ENCODE measurements at places on chromosomes 5 and 9. TPM values are rescaled to one million over a fixed set of nuclear protein-coding genes. Genes with fewer than 3 reads are reported as not detected.

IFNK gene
- total RNA-seq, result not detected

ARL14EPL gene
- not detected for total RNA-seq

IRX4 gene
- total RNA-seq, result 0.06 TPM

DMGDH gene
- total RNA-seq, result 7.6 TPM

LHFPL2 gene
- 76.4 TPM for total RNA-seq

- no peak for DNase-seq
Measured at GRCh38 chr9:91677331-91677730, 253.7 kb upstream of the NFIL3 start.

DNA sequence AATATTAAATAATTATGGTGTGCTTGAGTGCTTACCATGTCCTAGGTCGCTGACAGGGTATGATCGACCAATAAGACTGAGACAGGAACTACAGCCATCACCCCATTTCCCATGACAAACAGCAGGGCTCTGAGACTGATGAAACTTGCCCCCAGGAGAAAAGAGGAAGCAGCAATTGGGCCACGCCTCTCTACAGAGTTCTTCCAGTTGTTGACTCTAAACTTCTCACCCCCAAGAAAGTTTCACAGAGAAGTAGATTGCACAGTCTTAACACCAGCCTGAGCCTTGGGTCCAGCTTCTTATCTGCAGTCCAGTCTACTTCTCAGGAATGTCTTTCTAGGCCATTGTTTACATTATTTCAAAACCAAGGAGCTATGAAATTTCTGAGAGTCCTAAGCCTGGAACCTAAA lies 182.2 kb upstream of the ANKRD55 start:
- no peak for DNase-seq

DNA sequence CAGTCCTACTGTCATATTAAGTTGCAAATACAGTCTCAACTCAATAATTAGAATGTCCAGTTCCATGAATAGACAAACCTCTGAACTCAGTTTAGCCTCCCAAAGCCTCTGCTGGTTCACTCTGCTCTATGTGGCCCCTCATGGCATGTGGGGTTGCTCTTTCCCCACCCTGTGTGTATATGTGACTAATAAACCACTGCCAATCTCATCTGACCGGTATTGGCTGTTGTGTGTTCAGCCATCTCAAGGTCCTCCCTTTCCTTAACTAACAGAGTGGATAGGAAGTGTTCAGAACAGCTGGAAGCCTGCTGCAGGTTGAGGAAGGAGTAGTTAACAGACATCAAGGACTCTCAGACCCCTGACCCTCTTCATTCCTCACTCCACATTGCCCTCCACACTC lies 55.3 kb downstream of the IL33 start:
- DNase-seq, result no peak

- no peak for DNase-seq
Measured at GRCh38 chr5:66701244-66701643, 105.1 kb downstream of the MAST4 start.

GRCh38 chr5:6273090-6273735 lies 105.1 kb downstream of the MED10 start:
- DNase-seq, result no peak

DNA sequence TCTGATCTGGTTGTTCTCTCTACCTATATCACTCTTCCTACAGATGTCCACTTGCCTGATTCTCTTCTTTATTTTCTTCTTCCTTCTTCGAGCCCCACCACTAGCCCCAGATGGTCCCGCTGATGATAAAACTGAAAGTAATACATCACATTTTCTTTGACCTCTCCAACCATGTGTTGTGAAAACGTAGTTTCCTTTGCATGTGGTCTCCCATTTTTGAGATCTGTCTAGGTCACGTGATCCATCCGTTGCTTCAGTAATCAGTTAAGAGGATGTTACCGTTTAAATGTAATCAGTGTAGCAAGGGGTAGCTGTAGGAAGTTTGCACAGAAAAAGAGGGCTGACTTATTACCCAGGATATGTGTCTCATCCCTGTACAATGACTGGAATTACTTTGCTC lies 426.3 kb upstream of the TLE4 start:
- no peak for DNase-seq

DNA sequence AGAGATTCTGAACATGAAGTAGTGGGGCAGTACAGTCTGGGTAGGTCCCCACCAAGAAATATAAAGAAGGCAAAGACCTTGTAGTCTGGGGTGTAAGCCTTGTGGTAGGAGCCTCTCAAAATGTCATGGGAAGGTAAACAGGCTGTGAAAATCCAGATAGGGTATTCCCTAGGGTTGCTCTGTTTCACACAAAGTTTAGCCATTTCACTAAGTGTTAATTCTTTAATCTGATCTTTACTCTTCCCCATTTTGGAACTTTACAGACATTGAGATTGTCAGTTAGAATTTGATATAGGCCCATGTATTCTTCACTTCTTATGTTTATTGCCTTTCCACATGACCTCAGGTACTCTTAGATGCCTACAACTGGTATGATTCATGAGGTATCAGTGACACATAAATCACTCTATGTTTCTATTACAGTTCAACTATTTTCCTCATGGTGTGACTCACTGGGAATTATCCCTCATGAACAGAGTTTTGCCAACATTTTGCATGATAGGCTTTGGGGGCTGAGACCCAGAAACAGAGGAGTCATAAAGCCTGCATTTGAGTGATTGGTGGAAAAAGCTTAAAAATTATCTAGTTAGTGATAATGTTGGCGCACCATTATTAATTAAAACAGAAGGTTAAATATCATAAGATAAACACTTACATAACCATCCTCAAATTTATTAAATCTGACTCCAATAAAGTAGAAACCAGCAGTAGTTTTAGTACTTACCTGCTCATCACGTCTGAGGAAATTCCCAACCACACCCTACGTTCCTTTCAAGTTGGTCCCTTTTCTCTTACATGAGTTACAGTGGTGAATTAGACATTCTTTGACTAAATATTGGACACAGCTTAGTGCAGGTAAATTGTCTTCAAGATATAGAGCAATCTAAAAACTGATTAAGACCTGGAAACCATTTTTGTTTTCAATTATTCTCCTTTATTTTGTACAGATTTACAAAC lies 399.8 kb upstream of the MEF2C start:
- no peak for DNase-seq

DNA sequence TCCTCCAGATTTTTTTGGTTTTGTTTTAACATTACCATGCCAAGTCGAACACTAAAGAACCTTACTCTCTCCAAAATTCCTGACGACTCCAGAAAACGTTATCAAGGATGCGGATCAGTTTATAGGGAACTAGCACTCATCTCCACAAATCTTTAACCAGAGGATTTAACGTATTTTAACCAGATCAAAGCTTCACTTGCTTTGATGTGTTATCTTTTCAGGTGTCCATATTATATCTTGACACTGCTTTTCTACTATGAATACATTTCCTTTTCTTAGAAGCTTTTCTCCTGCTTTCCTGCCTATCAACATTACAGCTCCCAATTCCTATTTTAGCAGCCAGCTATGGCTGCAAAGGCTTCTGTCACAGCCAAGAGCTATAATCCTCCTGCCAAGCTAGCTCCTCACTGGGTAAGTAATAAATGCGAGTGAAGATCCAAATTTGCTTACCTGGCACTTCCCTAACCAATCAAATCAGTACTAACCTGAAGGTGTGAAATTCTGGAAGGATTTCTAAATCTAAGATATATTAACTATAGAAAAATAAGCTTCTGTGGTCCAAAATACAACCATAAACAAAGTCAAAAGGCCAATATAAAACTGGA lies 60.2 kb downstream of the CDC14B start:
- DNase-seq, result no peak

DNA sequence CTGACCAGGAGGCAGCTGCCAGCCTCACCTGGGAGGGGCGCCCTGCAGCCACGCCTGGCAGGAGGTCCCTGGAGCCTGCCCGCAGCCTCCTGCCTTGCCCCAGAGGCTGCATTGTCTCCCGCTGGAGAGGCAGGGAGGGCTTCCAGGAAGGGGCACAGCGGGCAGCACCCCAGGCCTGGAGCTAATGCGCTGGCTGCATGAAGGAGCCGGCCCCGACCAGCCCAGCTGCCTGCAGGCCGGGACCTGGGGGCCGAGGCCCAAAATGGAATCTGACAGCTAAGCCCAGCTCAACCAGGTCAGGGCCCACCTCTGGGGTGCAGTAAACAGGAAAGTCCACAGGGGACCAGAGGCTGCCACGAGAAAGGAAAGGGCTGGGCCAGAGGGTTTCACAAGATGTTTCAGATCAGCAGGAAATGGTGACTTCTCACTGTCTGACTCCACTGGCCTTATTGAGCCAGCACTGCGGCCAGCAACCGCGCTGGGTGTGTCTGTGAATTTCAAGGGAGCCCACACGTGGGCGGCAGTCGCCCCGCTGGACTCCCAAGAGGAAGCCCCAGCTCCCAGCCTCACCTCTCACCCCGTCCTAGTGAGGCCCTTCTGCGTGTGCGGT lies 18.6 kb upstream of the NOTCH1 start:
- no peak for DNase-seq

DNA sequence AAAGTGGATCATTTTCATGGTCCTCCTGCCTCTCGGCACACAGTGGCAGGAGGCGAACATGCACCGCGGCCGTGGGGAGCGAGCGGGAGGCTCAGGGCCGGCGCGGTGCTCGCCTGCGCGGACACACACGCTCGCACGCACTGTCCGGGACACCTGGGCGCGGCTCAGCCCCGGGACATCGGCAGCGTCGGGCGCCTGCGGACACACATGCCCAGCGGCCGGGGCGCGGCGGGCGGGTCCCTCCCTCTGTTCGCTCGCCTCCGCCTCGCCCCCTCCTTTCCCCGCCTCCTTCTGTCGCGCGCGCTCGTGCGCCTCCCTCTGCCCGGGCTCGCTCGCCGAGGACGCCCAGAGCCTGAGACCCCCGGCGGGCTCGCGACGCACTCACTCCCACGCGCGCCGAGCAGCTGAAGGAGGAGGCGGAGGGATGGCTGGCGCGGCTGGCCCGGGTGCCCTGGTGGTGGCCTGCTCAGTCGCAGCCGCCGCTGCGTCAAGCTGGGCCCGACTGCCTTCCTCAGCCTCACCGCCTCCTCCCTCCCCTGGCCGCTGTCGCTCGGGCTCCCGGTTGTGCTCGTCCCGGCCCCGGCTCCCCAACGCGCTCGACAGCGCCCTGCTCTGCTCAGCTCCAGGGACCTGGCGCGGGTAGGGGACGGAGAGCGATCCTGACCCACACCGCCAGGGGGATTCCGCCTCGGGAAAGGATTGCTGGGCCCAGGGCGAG lies at the start of gene FRMD3:
Gene FRMD3 (minus strand): TSS at position 230 of the 718 bp plus-strand sequence. CDS start 170 bp downstream, at position 60.
- peak; percentile 94 for DNase-seq

DNA sequence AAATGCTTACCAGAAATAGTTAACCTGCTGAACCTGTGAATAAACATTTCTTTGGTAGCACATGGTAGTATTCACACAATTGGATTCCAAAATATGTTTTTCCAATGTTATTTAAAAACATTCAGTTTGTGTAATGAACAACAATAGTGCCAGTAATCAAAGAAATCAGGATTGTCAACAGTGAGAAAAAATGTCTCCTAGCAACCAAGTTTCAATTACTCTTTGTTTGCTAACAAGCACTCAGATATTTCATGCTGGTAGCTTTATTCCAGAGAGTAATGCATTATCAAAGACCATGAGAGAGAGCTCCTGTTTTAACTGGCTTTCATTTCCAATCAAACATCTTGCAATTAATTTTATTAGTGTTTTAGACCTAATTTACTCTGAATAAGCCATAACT lies 768.1 kb upstream of the GRAMD2B start:
- DNase-seq, result peak; percentile 57

DNA sequence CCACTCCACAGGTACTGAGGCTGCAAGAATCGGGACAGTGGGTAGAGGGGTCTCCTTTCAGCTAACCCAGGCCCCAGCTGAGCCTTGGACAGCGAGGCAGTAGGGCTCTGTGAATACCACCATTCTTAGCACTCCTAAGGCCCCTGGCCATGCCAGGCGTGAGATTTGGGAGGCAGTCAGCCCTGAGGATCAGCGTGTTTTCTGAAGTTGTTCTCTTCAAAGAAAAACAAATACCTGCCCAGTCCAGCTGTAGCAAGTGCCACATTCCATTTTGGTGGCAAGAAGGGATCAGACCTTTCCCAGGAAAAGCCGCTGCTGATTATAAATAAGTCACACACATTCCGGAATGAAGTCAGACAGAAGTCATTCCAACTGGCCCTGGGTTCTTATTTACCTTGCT lies 47.8 kb downstream of the RALGPS1 start:
- DNase-seq, result no peak

DNA sequence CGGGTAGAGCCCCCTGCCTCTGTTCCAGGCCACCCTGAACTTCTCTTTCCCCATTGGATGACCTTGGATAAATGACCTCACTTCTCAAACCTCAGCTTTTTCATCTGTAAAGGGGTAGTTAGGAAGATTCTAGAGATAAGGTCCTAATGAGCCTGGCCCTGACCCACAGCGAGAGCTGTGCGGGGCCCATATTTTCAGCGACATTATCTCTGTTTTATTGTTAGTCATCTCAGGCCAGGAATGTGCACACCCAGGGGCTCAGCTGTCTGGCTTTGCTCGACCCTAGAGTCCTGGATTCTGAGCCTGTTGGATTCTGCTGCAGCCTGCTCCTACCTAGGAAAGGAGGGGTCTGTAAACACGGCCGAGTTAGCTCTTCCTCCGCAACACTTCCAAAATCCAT lies 81.2 kb upstream of the LMX1B start:
- DNase-seq, result no peak

DNA sequence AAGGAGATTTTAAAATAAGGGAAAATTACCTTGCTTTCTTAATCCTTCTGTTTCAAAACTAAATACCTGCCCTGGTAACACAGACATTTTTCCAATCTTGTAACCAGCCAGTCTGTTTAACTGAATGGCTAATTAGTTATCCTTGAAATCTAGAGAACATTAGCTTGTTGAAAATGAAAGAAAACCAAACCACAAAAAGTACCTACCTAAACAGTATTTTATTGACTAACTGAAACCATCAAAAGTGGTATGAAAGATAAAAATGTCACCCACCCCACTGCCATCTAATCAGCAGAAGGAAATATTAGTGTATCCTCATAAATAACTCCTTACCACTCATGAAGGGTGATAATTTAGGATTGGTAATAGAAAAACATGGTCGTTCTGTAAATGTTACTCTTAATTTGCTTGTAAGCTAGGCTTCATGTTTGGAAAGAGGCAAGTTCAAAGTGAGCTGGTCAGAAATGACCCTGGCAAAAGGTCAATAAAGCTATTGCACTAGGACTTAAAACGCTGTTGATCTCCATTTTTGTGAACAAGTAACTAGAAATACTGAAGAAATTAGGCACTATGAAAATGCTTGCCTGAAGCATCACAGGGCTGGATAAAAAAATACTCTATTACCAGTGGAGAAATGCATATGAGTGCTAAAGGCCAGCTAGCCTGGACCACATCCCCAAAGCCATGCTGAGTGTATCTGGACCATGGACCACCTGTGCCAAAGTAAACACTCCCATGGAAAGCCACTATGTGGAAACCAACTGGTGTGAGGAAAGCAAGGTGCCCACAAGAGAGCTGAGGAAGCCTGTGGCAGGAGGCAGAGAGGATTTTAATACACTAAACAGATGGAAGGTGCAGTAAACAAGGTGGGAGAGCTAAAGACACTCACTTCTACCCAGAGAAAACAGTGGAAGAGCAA lies 8.4 kb downstream of the SEMA5A start:
- DNase-seq, result no peak

DNA sequence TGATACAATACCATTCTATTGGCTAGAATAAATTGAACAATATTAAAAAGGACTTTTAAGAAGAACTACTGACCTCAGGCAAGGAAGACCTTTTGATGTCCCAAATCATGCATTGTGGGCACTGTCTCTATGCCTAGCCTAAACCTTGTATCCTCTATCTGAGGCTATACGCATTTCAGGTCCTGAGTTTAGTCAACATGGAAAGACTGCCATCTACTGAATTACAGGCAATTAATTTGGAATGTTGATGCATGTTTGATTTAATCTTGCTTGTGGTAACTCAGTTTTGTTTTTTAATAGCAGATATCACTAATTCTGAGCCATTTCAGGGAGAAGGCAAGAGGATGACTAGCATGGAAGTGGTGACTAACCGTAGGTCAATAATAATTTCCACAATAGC lies 585.3 kb upstream of the CCNG1 start:
- DNase-seq, result no peak

All from spinal cord (tissue), 10 donors.